Amniotic stem cell (primary cell): ENCODE measurements at places on chromosomes 3 and 15.

DNA sequence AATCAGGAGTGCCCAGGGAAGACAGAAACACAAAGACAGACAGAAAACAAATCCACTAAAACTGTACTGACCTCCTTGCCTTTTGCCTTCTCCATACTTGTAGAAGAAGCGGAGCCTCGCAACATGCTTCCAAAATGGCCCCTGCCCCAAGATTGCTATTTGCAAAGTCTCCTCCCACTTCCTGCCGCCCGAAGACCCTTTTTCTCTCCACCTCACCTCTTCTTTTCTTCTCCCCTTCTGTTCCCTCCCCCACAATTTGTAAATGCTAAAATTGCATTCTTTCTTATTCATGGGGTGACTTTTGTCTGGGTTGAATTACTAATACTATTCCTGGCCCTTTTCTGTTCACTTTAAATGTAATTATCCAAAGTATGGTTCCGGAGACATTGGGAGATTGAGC is at the start of gene DPPA4:
Gene DPPA4 (minus strand): TSS at position 154 of the 400 bp plus-strand sequence. CDS start 29 bp downstream, at position 125.
- DNase-seq, result no peak

DNA sequence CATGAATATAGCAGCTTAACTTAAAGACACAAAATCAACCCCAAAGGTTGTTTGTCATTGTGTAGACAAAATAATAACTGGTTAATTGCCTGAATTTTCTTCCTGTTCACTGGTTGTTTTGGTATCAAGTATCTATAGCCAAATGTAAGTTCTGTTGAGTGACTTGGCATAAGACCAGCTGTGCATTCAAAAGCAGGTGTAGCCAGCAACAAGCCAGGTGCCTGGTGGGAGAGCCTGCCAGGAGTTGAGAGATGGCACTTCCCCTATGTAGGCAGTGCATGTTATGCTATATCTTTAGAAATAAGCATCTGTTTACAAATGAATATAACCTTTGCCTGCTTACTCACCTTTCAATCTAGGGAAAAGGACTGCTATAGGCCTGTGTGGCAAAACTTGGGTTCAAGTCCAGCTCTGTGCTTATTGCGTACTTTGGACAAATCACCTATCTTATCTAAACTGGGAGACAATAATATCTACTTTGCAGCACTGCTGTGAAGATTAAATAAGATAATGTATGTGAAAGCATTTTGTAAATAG is 84.9 kb upstream of the TBL1XR1 start:
- DNase-seq, result no peak

- no peak for DNase-seq
Measured at GRCh38 chr3:63943678-63944077, 31.5 kb upstream of the SCAANT1 start.

GRCh38 chr3:154122552-154122911 is 1.3 kb downstream of the ARHGEF26 start:
- DNase-seq, result no peak

GRCh38 chr3:48399387-48400172 is 27.6 kb downstream of the FBXW12 start:
- DNase-seq, result no peak

- DNase-seq, result no peak
Measured at GRCh38 chr3:175432376-175433025, 573.4 kb downstream of the NAALADL2 start.

DNA sequence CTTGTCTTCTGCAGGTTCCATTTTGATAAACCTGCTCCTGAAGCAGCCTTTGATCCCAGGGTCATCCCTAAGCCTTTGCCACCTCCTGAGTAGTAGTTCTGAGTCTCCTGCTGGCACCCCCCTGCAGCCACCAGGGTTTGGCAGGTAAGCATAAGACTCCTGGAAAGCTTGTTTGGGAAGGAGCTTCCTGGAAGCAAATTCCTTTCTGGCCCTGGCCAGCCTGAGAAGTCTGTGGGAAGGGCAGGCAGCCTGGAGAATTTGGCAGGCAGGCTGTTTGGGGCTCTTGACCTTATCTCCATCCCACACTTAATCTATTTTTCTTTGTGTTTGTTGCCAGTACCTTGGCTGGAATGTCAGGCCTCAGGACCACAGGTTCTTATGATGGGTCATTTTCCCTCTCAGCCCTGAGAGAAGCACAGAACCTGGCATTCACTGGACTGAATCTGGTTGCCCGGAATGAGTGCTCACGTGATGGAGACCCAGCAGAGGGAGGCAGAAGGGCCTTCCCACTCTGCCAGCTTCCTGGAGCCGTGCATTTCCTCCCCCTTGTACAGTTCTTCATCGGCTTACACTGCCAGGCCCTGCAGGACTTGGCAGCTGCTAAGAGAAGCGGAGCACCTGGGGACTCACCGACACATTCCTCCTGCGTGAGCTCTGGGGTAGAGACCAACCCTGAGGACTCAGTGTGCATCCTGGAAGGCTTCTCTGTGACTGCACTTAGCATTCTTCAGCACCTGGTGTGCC is 13.4 kb downstream of the ATRIP start:
- DNase-seq, result no peak

DNA sequence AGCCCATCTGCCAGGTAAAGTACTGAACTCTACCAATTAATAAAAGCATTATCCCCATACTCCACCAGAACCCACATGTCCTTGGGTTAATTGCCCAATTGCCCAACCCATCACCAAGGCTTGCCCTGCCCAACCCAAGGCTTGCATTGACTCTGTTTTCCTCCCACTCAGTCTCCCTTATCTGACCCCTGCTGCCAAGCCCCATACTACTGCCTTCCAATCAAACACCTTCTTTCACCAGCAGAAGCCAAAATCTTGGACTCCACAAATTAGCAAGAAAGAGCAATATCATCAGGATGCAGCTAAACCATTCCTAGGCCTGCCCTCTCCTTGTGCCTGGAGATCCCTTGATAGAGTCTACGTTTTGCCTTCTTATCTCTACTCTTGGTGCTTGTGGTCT is 602.9 kb downstream of the NTRK3 start:
- DNase-seq, result no peak

DNA sequence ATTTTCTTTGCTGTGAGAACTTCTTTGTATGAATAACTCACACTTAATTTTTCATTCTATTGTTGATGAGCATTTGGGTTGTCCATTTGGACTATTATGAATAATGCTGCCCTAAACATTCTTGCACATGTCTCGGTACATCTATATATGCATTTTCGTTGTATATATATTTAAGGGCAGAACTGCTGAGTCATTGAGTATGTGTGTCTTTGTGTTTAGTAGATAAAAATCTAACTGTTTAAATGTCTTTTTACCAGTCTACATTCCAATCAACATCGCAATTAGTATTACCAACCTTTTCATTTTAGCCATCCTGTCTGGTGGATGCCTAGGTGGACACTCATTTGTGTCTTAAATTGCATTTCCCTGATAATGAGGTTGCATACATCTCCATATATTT is 144.4 kb downstream of the UACA start:
- no peak for DNase-seq

GRCh38 chr3:119635719-119636118 is 24.7 kb downstream of the POPDC2 start:
- DNase-seq, result no peak

DNA sequence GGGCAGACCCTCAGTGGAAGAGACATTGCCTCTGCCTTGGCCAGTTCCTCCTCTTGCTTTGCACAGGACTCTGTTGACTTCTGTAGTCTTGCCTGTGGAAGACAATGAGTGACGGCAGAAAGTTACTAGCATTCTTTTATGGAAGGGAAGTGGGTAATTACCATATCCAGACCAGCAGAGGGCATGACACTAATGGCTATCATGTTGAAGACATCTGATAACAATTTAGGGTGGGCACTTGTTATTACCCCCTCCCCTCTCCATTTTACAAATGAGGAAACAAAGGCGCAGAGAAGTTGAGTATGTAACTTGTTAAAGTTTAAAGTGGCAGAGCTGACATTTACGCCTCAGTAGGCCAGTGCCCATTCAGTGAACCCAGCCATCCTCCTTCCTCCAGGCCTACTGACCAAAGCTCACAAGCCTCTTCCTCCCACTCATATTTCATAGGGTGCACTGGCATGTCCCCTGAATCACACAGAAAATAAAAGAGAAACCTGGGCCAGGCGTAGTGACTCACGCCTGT is 48.2 kb upstream of the FMN1 start:
- DNase-seq, result no peak

- no peak for DNase-seq
Measured at GRCh38 chr3:101813817-101814440, 34.9 kb downstream of the NXPE3 start.

DNA sequence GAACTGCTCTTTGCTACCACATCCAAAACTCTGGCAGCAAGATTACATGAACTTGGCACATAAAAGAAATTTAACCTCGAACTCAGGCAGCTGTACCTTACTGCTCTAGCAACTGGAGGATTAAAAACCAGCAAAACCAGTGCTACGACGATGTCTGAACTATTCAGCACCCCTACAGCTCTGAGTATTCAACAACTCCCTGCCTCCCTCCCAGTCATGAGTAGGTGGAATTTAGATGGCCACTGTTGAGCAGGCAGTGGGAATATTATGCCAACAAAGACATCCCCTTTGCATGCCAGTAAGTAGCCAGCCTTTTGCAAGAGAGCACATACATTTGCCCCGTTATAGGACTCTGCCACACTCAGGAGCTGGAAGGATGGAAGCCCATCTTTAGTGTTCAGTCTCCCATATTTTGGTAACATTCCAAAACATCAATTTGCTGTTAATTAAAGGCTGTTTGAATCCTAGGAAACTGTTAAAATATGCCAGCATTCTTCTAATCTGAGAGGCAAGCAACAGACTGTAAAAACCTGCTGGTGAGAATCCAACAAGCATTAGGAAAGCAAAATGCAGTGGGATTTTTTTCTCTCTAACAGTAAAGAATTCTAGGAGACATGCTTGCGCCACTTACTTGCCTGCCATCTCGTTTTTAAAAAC is 85.4 kb downstream of the ZNF385D start:
- DNase-seq, result no peak

DNA sequence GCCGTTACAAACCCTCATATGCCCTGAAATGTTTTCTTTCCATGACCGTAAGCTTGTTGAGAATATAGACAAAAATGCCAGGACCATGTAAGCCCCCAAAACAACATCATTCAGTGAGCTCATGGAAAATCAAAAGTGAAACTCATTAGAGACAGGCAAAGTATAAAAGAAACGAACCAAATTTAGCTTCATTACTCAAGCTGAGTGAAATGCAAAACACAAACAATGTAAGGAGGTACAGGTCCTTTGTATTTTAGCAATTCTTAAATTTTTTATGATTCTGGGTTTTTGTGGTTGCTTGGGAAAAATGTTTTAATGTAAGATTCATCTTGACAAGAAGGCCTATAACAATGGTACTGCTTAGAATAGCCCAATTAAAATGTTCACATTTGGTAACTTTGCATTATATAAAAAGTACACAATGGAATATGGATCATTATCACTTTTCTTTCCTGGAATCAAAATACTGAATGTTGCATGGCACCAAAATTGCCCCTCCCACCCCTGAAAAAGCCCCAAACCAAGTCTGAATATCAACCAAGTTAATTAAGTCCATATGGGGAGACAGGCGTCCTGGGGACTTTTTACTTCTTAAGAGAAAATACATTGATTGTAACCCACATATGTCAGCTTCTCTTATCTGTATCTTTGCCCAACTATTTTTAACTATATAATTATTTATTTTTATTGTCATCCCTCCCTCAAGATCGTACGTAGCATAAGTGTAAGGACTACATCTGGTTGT is 247.7 kb upstream of the CDIN1 start:
- no peak for DNase-seq

GRCh38 chr15:58724466-58724865 is 25.0 kb downstream of the ADAM10 start:
- no peak for DNase-seq
